ENCODE measurements at places on chromosomes 2 and 18.
A peak's percentile ranks its signal among the peaks of the same experiment; 100 is the strongest.

GRCh38 chr2:8153258-8153718 lies 528.6 kb upstream of the ID2 start:
- no peak for DNase-seq

DNA sequence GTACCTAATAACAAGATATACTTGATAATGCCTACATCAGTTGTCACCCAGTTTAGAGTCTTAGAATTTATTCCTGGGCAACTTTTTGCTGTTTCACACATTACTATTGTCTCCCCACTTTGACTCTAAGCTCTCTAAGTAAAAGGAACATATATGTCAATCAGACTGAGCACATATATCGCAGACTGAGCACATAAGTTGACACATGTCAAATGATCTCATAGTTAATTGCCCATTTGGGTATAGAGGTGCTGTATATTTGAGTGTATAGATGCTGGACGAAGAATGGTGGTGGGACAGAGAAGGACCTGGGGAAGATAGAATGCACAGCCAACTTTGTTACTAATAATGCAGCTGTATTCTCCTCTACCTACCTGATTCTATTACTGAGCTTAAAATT lies 746.0 kb upstream of the CDH2 start:
- DNase-seq, result no peak

DNA sequence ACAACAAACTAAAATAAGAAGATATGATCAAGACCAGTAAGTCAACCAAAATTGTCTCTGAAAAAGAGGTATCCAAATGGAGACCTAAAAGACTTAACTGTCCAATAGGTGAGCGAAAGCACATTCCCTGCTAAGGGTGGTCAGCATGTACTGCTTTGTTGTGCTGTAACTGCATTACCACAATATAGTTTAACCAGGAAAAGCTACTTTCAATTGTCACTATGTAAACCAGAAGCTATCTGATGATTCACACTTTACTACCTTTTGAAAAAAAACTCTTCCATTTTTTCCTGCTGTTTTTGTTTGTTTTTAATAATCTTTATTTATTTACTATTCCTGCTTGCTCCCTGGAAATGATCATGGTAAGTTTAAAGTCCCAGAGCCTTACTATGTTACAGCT lies 36.1 kb downstream of the ASXL2 start:
- no peak for DNase-seq

- DNase-seq, result peak; percentile 74
Observed at GRCh38 chr2:88933091-88933490, 241.6 kb downstream of the RPIA start.

DNA sequence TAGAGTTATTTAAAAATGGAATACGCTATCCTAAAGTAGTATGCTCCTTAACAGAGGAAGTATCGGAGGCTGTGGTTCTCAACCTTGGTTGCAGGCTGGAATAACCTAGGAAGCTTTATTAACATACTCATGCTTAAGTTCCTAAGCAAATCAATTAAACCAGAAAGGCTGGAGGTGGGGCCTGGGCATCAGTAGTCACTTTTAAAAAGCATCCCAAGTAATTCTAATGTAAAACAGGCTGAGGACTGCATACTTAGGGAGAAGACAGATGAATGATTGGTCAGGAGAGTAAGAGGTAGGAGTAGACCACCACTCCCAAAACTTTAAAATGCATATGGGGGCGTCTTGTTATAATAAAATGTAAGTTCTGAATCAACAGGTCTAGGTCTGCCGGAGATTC lies 15.3 kb downstream of the ACAA2 start:
- DNase-seq, result no peak

DNA sequence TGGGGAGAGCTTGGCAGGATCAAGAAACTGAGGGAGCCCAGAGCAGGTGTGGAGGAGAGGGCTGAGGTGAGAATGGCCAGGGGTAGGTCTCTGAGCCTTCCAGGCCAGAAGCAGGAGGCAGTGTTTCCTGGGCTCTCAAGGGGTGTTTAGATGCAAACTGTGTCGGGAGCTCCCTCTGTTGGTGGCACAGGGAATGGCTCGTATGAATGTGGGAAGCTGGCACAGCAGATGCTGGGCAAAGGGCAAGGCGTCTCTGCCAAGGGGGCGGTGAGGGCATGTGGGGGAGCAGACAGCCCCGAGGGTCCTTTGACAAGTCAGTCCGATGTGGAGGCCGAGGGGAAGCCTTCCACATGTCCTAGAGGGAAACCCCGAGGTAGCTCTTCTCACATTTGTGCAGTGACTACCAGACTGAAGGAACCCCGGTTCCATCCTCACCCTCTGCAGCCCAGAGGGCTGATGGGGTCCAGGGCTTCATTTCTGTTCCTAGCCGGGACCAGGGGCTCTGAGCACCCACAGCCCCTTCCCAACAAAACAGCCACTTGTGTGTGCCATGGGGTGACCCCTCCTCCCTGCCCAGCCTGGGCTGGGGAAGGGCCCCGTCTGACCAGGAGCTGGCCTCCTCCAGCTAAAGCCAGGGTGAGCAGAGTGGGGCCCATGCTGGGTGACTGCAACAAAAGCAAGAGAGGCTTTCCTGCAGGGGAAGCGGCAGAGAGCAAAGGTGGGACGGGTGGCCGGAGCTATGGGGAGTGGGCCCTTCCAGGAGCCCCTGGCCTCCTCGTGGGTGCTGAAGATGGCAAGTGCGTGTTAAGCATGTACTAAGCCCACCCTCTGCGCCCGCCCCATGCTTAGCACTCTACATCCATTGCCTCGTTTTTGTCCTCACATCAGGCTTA lies 103.4 kb downstream of the SEPTIN10 start:
- peak; percentile 73 for DNase-seq

- no peak for DNase-seq
Observed at GRCh38 chr2:208595386-208596275, 189.0 kb downstream of the PTH2R start.

All from muscle of arm (tissue), 14 donors.